ENCODE measurements at places on chromosomes 5 and 9.

DNA sequence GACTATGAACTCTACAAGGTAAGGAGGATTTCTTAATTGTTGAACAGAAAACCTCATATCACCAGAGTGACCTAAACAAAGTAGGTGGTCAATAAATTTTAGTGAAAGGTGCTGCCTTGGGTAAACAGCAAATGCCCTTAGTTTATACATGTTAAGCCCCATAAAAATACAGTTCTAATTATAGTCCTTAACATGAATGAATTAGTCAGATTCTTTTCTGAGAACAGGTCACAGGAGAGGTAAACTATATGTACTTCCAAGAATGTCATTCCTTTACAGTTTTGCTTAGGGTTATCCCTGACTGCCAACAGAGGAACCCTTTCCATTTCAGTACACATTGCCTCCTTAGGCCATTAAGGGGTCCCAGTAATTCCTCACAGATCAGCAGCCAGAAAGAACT lies 64.9 kb downstream of the PLPP1 start:
- DNase-seq, result no peak

- no peak for DNase-seq
Observed at GRCh38 chr5:33934176-33934575, 2.0 kb upstream of the RXFP3 start.

DNA sequence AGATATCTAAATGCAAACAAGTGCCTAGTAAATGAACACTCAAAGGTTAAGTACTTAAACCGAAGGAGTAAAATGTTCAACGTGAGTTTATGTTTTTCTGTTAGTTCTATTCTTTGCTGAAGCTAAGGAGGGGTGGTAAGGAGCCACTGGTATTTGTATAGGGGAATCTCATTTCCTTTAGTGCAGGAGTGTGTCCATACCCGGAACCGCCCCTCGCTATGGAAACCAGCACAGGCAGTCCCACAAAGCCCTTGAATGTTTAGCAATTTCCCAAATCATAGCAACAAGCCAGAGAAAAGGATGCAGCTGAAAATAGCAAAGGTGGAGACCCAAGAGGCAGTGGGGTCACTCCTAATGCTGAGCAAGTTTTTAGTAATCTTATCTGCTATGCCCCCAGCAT lies 78.8 kb upstream of the STK32A start:
- no peak for DNase-seq

- no peak for DNase-seq
Observed at GRCh38 chr9:93916358-93916757, 38.8 kb downstream of the BARX1 start.

GRCh38 chr9:81125446-81126092 lies 563.8 kb downstream of the TLE1 start:
- DNase-seq, result no peak

DNA sequence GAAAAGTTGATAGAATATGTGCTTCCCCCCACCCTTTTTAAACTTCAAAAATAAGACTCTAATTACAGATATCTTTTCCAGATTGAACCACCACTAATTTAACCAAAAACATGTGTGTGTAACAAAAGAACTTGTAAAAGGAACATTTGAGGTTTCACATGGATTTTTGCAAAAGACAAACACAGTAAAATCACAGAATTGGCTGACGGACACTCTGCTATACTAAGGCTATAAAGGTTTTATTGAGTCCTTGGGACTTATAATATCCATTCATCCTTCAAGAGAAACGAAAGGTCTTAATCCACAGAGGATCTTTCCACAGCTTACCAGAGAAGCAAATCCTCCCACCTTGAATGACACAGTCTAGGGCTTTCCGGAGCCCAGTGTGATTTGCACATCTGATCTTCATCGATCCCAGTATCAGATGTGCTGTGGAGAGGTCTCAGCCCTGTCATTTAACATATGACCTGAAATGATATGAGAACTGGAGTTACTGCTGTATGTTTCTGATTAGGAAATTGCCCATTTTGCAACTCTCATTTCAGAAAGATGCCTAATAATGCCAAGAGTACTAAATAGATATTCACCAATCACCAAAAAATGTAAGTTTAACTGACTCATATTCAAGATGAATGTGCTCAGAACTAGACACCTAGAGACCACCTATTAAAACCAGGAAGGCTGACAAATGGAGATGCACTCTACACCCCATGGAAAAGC lies 256.5 kb upstream of the FBXL7 start:
- no peak for DNase-seq

DNA sequence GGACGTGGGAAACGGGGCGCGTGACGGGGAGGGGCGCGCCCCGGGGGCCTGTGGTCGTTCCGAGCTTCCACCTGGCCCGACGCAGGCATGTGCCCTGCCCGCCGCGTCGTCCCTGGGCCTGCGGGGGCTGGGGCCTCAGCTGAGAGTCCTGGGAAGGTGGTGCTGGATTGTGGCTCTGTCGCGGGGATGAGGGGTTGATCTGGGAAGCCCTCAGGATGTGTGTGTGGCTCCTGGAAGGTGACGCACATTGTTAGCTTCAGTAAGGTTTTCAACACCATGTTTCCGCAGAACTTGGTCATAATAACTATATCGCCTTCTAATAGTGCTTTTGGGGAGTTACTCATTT lies 589.1 kb downstream of the MTRR start:
- DNase-seq, result peak; percentile 2

- DNase-seq, result no peak
Observed at GRCh38 chr5:113608113-113608596, 94.7 kb downstream of the YTHDC2 start.

DNA sequence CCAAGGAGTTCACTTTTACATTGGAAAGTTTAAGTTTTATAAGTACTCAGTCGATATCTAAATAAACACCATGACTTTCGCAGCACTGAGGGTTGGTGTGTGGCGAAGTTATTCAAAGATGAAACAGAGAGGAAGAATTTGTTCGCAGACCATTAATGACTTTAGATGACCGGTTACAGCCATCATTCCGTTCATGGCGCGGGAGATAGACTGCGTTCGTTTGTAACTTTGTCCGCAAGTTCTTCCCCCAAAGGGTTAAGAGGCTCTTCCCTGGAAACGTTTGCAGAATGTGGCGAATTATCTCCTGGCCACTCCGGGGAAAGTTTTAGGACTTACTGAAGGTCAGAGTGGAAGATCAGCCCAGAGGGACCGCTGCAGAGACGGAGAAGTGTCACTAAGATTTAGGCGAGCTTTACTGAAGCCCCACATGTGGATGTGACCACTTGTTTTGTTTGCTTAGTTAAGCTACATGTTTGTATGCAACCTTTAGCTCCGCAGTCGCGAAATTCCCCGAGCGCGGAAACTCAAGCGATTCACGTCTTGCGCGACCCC lies 2.2 kb upstream of the FOXD1 start:
- no peak for DNase-seq

DNA sequence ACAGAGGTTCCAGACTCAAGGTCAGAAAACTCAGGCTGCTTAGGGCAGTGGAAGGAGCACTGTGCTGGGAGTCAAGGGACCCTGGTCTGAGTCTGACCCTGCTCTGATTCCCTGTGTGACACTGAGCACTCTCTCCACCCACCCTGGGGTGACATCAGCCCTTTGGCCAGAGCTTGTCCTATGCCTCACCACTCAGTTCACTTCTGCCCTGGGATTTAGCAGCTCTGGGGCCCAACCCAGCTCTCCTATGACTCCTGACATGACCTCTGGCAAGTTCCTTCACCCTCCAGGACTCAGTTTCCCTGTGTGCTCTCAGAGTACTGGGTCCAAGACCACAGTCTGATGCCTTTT lies 63.9 kb downstream of the FAM114A2 start:
- DNase-seq, result no peak

DNA sequence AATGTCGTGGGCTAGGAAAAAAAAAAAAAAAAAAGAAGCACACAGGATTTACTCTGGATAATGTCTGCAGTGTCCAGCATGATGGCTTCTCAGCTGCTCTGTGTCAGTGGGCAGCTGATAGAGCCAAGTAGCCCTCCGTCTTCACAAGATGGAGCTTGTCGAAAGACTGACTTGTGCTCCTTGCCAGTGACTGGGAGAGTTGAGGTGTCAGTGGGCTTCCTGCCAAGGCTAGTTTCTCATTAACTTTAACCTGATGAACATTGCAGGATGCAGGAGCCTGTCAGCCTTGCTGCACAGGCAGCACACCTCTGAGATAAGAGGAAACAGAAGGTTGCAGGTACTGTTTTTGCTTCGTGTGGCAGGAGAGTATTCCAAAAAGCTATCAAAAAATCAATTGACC lies 171.4 kb upstream of the SGCD start:
- no peak for DNase-seq

- no peak for DNase-seq
Observed at GRCh38 chr9:111034170-111034897, 3.9 kb downstream of the LPAR1 start.

- DNase-seq, result no peak
Observed at GRCh38 chr5:117333011-117333410, 758.4 kb upstream of the SEMA6A start.

DNA sequence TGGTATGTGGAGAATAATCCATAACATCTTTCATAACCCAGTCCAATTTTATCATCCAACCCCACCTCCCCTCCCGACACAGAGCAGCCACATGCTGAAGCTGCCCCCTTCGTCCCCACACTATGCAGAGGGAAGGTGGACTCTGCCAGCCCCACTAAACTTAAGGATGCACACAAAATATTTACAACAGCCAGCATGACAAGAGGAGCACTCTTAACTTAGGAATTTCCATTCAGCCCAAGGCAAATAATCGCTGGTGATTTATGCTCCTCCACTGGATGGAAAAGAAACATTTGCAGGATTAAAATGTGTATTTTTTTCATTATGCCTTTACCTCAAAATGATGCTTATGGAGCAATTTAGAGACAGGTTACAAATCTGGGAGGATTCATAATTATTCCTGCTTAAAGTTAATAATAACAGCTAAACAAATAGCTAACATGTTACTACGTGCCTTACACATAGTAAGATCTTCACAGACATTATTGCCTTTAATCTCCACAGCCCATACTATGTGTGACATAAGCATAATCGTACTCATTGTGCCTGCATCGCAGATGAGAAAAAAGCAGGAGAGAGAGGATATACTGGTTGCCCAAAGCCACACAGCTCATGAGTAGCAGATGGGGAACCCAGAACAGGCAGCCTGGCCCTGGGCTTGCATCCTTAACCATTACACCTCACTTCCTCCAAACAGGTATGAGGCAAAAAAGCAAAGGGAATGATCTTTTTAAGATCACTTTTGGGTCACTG lies 92.6 kb downstream of the GLIS3 start:
- no peak for DNase-seq

- DNase-seq, result no peak
Observed at GRCh38 chr5:73793911-73794310, 167.9 kb downstream of the ARHGEF28 start.

DNA sequence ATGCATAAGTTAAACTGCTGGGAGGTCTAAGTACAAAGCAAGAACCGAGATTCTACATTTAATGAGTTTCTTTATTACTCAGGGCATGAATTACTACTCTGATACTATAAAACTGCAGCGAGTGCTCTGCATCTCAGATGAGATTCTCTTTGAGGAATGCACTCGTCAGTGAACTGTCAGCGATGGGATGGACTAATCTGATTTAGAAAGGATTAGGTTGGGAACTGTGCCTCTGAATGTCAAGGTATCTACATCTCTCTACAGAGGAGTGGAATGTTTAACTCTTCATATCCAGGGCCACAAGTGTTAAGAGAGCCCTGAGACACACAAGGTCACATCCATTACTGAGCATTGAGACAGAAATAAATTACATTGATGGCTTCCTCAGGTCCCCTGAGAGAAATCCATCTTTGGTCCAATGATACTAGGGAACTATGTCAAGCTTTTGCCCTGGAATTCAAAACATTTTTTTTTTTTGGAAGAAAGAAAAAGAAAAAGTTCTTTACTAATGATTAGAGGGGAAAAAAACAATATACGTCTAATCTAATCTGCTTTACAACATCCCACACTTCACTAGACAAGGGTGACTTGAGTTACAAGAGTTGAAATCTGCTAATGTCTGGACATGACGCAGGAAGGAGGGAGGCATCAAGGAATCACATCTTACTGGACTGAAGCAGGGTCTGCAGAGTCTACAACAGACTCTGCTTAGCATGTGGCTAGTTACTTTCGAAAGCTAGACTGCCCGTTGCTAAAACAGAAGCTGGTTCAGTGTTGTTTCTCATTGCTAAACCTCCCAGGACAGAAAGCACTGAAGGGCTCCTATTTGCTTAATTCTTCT lies 270.0 kb upstream of the TLE4 start:
- DNase-seq, result no peak

- no peak for DNase-seq
Observed at GRCh38 chr5:16808021-16808420, 128.1 kb downstream of the MYO10 start.

GRCh38 chr5:177601126-177601525 lies 1.2 kb downstream of the B4GALT7 start:
- no peak for DNase-seq

DNA sequence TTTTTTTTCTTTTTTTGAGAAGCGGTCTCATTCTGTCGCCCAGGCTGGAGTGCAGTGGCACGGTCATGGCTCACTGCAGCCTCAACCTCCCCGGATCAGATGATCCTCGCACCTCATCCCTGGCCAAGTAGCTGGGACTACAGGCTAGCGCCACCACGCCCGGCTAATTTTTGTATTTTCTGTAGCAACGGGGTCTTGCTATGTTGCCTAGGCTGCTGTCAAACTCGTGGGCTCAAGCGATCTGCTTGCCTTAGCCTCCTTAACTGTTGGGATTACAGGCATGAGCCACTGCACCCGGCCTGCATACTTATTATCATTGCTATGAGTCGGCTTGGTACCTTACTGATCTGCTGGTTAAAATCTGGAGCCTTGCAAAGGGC lies 790 bp upstream of the IARS1 start:
- DNase-seq, result no peak
